Fibroblast of pulmonary artery (primary cell): ENCODE measurements at places on chromosomes 1 and 21.

DNA sequence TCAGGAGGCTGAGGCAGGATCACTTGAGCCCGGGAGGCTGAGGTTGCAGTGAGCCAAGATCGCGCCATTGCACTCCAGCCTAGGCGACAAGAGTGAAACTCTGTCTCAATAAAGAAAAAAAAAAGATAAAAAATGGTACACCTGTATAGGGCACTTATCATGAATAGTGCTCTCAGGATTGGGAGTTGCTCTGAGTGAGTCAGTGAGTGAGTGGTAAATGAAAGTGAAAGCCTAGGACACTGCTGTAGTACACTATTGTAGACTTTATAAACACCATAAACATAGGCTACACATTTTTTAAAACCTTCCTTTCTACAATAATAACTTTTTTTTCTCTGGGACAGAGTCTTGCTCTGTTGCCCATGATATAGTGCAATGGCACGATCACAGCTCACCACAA lies 16.8 kb downstream of the PHTF1 start:
- DNase-seq = no peak

GRCh38 chr1:76725864-76726619 lies 141.2 kb upstream of the ST6GALNAC5 start:
- DNase-seq = no peak

DNA sequence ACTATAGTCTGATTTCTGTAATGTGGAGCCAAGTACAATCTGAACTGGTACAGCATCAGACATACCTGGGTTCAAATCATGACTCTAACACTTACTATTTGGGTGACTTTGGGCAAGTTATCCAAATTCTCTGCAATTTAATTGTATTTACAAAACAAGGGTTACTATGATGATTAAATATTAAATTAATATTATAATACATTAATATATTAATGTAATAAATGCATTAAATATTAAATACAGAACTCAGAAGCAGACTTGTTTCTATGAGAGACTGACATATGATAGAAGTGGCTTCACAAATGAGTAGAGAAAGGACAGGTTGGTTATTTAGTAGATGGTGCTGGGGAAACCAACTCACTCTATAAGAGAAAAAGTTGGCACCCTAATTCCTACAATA lies 27.3 kb upstream of the OTUD3 start:
- no peak for DNase-seq

DNA sequence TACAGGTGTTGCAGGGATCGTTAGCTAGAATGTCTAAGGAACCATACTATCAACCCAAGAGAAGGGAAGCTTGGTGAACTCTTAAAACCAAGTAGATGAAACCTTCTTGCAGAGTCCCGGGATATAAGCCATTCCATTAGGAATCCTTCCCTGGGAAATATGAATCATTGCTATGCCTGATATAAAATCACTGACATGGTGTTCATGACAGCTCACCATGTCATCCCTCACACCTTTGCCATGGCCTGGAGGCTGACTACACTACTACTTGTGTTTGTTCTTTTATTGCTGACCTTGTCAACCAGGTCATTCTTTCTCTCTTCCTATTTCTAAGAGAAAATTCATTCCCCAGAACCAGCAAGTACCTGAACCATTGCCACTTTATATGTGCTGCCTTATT lies 12.1 kb downstream of the ST6GALNAC3 start:
- no peak for DNase-seq

DNA sequence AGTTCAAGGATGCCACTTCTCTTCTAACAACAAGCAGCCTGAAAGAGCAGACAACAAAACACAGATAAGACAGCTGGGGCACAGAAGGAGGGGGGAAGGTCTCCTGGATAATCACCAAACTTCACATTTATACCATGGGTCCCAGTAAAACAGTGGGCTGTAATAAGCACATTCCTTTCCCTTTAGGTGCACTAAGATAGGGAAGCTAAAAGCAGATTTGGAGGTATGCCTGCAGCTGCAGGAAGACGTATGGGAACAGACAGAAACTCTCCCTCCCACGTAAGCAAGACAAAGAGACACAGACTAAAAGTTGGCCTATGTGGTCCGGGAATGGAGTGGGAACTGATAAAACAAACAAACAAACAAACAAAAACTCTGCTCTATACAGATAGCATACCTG lies 612.1 kb downstream of the MRPL39 start:
- DNase-seq = no peak

DNA sequence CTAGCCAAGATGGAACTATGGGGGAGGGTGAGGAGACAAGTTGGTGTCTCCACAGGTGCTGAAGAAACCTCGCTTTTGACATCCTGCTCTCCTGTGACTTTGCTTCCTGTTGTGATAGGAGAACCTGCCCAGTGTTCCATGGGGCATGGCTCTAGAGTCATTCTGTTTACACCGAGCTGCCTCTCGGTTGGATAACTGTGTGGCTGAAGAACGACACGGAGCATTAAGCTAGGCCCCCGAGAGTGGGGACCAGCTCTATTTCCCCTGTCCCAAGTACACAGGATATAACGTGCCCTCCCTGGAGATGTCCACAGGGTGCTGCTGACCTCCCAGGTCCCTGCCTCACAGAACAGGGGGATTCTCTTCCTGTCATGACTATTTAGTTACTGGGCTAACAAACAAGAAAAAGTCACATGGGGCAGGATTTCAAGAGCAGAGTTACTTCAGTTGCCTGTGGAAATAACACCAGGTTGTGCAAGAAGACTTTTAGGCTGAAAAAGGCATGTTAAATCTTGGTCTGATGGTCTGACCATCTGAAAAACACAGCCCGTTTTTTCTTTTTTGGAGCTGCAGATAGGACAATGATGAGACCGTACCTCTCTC lies 29.4 kb upstream of the PPP2R5A start:
- no peak for DNase-seq

GRCh38 chr1:183125279-183125999 lies 60.6 kb upstream of the LAMC2 start:
- DNase-seq = no peak

- DNase-seq = peak; percentile 63
These were observed 6.6 kb downstream of the NID1 start for GRCh38 chr1:236058141-236058934.

DNA sequence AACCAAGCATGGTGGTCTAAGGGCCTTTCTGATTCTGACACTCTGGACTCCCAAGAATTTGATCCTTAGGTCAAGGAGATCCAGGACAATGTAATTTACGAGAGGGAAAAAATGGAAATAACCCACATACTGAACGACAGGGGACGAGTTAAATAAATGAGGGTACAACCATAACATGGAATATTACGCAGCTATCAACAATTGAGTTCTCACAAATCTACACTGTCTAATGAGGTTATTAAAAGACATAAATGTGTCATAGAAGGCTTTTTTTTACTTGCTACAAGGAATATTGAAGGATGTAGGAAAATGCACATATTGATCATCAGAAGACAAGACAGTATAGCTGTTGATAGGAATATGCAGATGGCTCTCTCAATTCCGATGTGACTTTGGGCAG lies 23.8 kb downstream of the SDC3 start:
- DNase-seq = no peak

DNA sequence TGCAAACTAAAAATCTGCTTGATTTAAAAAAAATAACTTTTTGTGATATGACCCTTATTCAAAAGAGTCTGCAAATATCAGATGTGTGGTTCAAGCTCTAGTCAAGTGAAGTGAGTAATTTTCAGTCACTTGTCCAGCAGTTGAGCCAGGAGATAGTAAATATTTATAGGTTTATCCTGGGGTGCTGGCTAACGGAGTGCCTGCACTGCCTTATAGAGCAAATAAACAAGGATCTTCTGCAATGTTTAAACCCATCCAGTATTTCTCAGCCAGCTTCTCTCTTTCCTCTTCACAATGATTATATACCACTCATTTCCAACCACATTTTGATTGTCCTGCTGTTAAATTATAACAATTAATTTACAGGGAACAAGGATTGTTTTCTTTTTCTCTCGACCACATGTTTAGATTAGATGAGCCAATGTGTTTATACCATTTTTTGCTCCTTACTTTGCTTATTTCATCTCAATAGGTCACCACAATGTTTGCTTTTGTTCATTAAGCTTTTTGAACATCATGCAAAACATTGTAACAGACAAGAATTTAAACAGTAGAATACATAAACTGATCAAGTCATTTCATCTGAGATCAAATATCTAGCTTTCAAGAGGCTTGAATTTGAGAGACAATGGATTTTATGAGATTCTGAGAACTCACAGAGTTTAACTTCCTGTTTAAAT lies 60.3 kb upstream of the GREM2 start:
- DNase-seq = no peak

GRCh38 chr1:62159940-62160348 lies 34.7 kb upstream of the L1TD1 start:
- DNase-seq = no peak

GRCh38 chr1:170560681-170561285 lies 28.8 kb downstream of the GORAB start:
- no peak for DNase-seq

- no peak for DNase-seq
These were observed 57.9 kb upstream of the ADARB1 start for GRCh38 chr21:45016406-45017038.

- peak; percentile 96 for DNase-seq
These were observed 81.1 kb downstream of the SIK1 start for GRCh38 chr21:43345746-43346409.

DNA sequence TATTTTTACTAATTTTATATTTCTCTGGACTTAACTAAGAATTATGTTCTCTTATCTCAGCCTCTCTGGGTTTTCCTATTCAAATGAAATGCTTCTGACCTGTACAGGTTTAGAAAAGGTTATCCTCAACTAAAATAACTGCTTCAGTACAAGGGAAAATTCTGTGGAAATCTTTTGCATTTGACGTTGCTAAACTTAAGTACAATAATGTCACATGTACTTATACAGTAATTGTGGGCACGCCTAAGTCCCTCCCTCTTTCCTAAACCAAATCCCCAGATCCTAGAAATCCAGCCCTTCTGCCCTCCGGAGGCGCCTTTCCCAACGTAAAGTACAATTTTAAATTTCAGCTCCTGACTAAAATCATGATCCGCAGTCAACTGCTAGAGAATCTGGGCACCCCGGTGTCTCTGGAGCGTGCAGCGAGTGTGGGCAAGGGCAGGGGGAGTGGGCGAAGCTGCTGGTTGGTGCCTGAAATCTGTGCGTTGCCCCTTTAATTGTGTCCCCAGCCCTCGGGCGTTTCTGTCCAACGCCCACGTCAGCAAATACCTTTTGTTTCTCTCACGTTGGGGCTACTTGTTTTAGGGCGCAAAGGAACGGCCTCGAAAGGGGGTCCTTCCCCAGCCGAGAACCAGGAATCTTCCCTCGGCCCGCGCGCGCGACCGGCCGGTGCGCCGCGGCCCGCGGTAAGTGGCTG lies at the start of gene ZBTB8A:
Gene ZBTB8A, plus strand, starts transcription at position 541 of the 697 bp plus-strand sequence. CDS start 53,505 bp downstream, outside the sequence.
- DNase-seq = peak; percentile 66

- peak; percentile 67 for DNase-seq
These were observed 457.0 kb downstream of the USP25 start for GRCh38 chr21:16186742-16187141.

DNA sequence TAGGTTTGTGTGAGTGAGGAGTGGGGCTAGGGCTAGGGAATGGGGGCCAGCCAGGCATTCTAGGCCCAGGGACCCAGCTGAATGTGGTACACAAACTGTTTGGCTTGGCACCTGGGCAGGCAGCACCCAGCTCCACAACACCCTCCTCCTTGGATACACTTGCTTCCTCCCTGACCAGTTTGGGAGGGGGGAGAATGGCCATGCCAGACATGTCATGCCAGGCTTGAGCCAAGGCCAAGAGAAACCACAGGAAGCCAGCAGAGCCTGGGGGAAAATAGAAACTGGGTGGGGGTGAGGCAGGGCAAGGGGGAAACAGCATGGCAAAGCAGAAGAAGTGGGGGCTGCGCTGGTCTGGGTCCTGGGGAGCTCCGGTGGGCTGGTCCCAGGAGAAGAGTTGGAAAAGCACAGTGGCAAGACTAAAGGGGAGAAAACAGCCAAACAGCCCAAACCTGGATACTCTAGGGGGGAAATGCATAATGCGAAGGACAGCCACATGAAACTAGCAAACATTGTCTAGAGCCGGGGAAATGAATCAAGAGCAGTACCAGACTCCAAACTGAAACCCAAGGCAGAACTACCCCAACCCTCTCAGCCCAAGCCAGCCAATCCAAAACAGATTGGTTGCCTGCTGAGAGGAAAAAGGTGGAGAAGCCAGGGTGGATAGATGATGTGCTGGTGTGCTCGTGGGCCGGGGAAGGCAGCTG lies 47.9 kb downstream of the LGR6 start:
- DNase-seq = no peak
